Activated CD4-positive, alpha-beta T cell treated with anti-CD3 and anti-CD28 coated beads, Interleukin-10, Interleukin-2, amounts not matched to agents 100 ng/mL and 50 ng/mL, durations not matched to agents 16 hours and 8 hours (primary cell): ENCODE measurements at places on chromosomes 4 and X.
A peak's percentile ranks its signal among the peaks of the same experiment; 100 is the strongest.

DNA sequence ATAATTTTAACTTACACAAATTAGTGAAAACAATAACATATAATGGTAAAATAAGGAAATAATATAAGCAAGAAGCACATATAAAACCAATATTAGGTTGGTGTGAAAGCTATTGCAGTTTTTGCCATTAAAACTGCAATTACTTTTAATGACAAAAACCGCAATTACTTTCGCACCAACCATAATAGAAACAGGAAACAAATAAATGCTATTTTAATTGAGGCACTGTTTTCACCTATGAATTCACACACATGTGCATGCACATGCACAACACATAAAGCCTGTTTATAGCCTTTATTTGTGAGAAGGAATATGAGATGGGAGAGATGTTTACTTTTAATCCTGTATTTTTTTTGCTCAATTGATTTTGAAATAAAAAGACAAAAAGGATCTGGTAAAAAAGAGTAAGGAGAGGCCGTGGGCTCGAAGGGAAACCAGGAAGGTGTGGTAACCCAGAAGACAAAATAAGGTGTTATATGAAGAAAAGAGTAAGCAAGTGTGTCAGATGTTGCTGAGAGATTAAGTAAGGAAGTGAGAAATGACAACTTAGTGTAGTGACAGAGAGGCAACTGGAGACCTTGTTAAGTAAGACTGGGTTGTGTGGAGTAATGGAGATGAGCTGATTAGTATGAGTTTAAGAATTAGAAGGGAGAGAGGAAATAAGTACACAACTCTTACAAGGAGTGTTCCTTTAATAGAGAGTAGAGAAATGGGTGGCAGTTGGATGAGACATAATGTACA is 69.0 kb downstream of the KLHL13 start:
- DNase-seq = no peak

DNA sequence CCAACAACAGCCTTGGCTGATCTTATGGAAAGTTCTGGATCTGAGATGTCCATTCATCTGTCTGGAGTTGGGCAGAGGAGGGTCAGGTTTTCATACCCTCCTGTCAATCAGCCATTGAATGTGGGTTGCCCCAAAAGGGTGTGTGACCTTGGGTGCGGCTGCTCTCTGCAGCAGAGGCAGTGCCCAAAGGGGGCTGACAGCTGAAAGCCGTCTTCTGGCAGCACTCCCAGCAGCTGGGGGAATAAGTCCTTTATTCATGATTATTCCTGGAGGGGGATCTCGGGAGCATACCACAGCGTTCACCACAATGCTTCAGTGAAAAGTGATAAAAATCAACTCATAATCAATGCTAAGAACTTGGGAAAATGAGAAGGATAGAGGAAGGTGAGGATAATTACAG is 54.7 kb downstream of the OTC start:
- no peak for DNase-seq

DNA sequence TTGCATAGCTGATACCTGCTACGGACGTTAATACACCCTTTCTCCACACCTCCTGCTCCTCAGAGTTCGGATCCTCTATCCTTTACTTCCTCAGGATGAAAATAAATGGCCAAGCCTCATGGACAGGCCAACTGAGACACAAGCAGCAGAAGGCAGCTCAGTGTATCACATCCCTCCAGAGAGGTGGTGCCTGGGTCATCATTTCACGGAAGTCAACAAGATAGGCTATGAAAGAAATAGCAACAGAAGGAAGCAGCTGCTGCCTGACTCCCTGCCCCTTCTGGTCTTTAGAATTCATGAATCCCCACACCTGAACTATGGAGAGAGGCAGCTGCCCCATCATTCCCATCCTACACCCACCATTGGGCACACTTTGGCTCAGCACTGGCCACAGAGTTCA is 267.1 kb upstream of the ETNPPL start:
- no peak for DNase-seq

GRCh38 chr4:47933840-47934239 is 19.5 kb upstream of the NFXL1 start:
- peak; percentile 38 for DNase-seq

GRCh38 chrX:2398064-2398656 is 102.6 kb downstream of the DHRSX start:
- no peak for DNase-seq

- DNase-seq = no peak
These were observed 4.3 kb downstream of the HADH start for GRCh38 chr4:107993969-107994368.

DNA sequence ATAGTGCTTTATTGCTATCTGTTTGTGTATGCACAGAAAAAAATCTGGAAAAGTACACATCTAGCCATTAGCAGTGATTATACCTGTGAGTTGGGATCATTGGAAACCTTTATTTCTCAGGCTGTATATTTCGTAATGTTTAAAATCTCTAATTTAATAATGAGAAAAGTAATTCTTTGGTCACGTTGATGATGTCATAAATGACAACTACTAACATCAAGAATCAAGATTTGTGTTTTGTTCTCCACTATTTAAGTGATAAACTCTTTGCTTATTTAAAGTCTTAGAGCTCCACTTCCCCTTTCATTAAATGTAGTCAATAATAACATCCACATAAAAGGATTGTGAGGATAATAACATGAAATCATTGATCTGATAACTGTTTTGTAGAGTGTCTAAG is 126.2 kb downstream of the TMA16 start:
- DNase-seq = no peak

GRCh38 chrX:107729558-107730297 is 45.9 kb downstream of the TSC22D3 start:
- no peak for DNase-seq

DNA sequence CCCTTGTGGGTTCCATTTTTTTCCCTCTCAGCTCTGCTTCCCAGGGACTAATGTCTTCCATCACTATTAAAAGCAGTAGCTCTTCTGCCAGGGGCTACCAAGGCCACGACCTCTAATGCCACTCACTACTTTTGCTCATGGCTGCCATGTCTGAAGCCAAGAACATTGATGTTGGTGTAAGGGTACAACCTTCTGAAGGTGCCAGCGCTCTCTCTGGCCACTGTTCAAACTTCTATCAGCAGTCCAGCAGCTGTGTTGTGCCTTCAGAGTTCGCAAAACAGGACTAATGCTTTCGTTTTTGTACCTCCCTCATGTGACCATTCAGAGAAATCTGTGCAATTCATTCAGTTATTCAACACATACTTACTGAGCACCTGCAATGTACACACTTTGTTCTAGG is 121.5 kb upstream of the ENPEP start:
- DNase-seq = no peak

DNA sequence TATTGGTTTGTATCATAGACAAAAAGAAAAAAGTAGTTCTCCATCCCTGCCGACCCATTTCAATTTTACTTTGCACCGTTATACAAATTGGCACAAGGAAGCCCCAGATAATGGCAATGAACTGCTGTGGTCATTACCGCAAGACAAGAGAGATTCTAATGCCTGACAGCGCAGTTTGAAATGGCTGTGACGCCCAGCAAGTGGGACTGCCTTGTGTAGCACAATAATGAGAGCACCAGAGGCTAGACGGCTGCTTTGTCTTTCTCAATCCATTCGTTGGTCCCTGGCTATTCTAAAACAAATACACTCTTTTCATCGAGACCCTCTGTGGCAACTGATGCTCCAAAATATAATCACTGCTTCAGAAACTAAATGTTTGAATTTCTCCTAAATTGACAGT is 192.4 kb upstream of the NEIL3 start:
- no peak for DNase-seq

DNA sequence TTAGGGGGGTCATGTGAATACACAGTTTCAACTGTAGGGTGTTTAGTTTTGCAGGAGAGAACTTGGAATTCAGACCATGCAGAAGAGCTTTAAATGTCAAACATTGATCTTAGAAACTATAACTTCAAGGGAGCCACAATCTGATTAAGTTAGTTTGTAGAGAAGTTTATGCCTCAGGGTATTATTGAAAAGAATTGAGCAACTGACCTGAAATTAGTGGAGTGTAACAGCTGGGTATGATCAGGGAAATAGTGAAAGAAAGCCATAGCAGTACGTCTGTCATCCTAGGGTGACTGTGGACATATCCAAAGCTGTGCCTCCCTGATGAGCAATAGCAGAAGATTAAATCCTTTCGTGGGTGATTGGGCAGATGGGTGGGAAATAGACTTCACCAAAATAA is 63.8 kb downstream of the FAM47B start:
- DNase-seq = no peak

DNA sequence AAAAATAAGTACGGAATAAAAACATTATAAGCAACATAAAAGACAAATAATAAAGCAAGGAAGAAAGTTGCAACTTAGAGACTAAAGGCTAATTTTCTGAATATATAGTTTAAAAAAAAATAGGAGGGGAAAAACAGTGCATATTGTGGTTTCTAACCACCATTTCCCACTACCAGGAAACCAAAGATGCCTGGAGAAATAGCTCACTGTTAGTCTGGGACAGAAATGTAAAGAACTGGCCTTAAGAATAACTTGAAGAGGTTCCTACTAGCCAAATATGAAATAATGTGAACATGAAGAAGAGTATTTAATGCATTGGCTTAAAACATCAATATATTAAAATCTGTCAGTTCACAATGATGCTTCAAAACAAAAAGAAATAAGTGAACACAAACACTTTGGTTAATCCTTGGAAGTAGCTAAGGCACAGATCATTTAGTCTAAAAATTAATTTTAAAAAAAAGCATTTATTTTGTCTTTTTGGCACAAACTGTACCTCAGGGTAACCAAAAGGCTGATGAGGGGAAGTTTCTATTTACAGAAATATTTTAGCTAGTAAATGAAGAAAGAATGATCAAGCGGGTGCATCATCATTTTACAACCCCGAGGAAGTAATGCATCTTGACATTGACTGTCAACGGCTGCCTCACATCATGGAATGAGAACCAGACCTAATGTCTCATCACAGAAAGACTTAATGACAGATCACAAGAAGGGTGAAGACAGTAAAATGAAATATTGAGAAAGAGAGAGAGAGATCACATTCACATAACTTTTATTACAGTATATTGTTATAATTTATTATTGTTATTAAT is 297.2 kb upstream of the LDB2 start:
- DNase-seq = no peak

DNA sequence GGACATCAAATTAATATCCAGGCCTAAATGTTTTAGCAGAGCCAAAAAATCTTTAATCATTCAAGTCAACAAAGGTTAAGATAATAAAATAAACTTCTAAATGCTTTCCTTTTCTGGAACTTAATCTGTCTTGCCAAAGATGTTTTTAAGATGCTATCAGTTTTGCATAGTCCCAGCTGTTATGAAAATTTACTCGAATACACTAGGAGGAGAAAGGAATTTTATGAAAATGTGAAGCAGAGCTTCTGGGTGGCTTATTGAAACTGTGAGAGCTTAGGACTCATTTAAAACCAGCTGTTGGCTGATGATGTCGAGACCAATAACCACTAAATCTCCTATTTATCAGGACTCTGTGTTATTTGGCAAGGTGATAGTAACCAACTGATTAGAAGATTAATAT is 202.2 kb upstream of the ETNPPL start:
- no peak for DNase-seq

DNA sequence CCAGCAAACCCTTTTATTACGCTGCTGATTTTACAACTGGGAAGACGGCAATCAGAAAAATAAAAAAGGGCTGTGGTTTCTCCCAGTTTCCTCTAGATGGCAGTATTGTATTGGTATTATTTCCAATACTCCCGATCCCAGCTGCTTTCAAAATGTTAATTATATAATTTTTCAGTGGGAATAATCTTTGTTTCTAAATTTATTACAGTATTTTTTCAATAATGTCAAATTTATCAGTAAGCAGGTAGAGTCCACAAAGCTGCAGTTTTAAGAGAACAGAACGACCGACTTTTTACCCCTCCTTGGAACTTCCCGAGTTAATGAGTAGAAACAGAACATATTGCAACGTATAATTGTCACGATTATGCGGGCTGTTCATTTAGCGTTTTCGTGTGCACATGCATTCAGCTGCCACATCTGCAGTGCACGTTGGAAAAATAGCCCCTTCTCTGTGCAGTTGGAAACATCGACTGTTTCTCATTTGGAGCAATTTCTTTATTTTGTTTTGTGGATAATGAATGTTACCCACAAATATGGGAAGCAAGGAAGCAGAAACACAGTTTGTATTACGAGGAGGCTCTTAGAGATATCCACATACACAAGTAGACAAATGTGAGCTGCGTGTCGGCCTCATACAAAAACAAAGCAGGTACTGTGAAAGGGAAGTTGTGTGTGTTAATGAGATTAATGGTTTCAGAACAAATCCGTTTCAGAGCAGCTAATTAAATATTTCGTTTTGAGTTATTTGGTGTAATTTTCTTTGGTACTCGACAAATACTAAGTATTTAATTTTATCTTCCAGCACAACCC is 188.0 kb downstream of the STIM2 start:
- DNase-seq = peak; percentile 28

- peak; percentile 56 for DNase-seq
These were observed 27.2 kb downstream of the BST1 start for GRCh38 chr4:15729910-15730533.

GRCh38 chr4:71814433-71814832 is 30.6 kb upstream of the GC start:
- no peak for DNase-seq

- no peak for DNase-seq
These were observed 8.3 kb upstream of the SLC10A6 start for GRCh38 chr4:86857341-86858052.

- DNase-seq = no peak
These were observed 15.1 kb upstream of the NKX3-2 start for GRCh38 chr4:13559413-13559812.

DNA sequence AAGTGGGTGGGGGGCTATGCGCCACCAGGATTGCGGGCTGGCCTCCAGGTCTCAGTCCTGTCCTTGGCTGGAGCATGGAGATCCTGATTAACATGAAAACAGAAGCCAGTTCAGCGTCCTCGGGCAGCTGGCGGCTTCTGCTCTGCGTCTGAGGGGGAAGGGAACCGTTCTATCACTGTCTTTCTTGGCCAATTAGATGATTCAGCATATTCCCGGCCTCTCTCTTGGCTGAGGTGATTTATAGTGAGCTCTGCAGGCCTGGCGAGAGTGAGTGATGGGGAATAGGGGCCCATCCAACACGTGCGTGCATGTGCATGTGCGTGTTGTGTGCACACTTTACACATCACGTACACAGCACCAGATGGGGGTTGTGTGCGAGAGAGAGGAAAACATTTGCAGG is 145.8 kb upstream of the ATP6AP2 start:
- DNase-seq = no peak

- no peak for DNase-seq
These were observed 151.9 kb downstream of the AFAP1 start for GRCh38 chr4:7787681-7788141.

- DNase-seq = no peak
These were observed 303.3 kb downstream of the FRMPD4 start for GRCh38 chrX:12441381-12442128.

- no peak for DNase-seq
These were observed 108.8 kb upstream of the KIT start for GRCh38 chr4:54548831-54549460.

DNA sequence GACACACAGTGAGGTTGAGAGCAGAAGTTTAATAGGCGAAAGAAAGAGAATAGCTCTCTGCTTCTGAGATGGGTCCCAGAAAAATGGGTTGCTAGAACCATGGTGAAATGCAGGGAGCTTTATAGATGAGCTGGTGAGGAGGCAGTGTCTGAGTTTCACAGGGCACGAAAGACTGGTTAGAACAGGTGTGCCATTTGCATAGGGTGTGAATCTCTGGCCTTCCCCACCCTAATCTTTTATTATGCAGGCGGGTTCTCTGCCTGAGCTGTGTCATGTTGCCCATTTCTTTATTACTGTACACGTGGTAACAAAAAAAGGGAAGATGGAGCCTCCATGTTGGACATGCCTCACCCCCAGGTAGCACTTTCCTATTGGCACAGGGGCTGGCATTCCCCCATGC is 39.1 kb downstream of the FUNDC1 start:
- no peak for DNase-seq
